Endodermal cell (in vitro differentiated cells): ENCODE measurements at places on chromosomes 13 and 19.

- no peak overlapping the region for H3K27ac ChIP-seq
- peaks cover 5% of the 10 kb centered on the region for H3K36me3 ChIP-seq
- H3K4me3 ChIP-seq = no peak overlapping the region
- peaks cover 5% of the 10 kb centered on the region for H3K27me3 ChIP-seq
These were observed 8.2 kb downstream of the REX1BD start for GRCh38 chr19:18596752-18597157.

DNA sequence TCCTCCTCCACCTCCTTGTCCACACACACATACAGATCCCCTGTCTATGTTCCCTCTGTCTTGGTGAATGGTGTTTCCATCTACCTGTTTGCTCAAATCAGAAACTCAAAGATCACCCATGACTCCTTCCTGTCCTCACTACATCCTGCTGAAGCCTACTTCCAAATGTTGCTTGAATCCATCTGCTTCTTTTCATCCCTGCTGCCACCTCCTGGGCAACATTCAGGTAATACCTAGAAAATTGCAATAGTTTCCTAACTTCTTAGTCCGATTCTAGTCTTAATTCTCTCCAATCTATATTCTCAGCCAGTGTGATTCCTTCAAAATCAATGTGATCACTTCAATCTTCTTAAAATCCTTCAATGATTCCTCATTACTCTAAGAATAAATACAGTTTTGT is 155.5 kb upstream of the STARD13 start:
- no peaks in the 10 kb centered on the region for H3K4me1 ChIP-seq
- peak; percentile 64 for DNase-seq
- H3K27ac ChIP-seq = no peak overlapping the region

DNA sequence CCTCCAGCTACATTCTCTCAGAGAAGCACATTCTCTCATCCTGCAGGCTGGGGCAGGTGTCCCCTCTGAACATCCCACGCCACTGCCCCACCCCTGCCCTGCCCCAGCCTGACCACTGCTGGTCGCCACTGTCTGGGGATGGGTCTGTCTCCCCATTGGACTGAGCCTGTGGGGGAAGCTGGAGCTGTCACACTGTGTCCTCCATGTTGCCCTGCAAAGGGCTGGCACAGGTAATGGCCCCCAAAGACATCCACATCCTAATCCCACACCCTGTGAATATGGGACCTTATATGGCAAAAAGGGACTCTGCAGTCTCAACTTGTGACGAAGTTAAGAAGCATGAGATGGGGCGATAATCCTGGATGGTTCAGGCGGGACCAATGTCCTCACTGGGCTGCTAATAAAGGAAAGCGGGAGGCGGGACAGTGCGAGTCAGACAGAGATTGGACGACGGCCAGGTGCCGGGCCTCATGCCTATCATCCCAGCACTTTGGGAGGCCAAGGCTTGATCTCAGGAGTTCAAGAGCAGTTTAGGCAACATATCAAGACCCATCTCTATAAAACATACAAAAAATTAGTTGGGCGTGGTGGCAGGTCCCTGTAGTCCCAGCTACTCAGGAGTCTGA is 9.1 kb downstream of the AP2S1 start:
- H3K36me3 ChIP-seq = peaks cover 67% of the 10 kb centered on the region
- H3K27me3 ChIP-seq = no peaks in the 10 kb centered on the region
- H3K4me3 ChIP-seq = no peak overlapping the region
- H3K27ac ChIP-seq = no peak overlapping the region
- no peaks in the 10 kb centered on the region for H3K4me1 ChIP-seq

DNA sequence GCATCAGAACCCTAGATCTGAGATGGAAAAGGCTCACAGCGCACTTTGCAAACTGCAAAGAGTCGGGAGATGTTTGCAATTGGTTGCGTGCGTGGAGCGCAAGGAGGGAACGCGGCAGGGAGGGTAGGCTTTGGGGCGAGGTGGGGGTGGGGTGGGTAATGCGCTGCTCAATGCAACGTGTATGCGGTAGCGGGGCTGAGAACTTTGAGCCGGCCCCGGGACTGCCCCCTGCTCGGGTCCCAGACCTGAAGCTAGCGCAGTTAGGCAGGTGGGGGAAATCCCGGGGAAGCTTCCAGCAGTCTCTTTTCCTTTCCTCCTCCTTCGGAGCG is 971 bp downstream of the FOSB start:
- H3K4me1 ChIP-seq = no peaks in the 10 kb centered on the region
- peak overlapping the region; percentile 92 for H3K4me3 ChIP-seq
- DNase-seq = no peak

DNA sequence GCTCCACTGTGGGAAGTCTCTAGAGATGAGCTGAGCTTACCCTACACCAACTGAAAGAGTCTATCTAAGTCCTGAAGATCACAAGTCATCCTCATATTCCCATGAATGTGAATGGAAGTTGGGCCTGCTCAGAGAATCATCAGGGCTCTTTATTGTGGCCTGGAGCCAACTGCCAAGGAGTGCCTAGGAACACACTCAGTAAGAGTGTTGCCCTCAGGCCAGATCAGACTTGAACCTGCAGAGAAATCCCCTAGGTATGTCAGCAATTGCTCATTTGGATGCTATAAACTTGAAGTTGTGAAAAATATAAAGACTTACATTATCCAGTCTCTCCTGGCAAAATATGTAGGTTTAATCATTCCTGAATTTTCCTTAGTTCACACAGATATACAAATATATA is 1070.2 kb downstream of the EFNB2 start:
- no peak for DNase-seq
- no peak overlapping the region for H3K27ac ChIP-seq
- H3K27me3 ChIP-seq = peaks cover 28% of the 10 kb centered on the region
- H3K4me3 ChIP-seq = no peak overlapping the region

- H3K36me3 ChIP-seq = no peaks in the 10 kb centered on the region
- H3K27me3 ChIP-seq = no peaks in the 10 kb centered on the region
- H3K4me1 ChIP-seq = peaks cover 19% of the 10 kb centered on the region
- DNase-seq = peak; percentile 49
- peak overlapping the region; percentile 48 for H3K27ac ChIP-seq
- no peak overlapping the region for H3K4me3 ChIP-seq
These were observed 183.5 kb upstream of the TSC22D1 start for GRCh38 chr13:44759384-44760360.

GRCh38 chr13:106061781-106062180 is 473.7 kb downstream of the EFNB2 start:
- H3K36me3 ChIP-seq = no peaks in the 10 kb centered on the region
- no peaks in the 10 kb centered on the region for H3K27me3 ChIP-seq
- H3K27ac ChIP-seq = no peak overlapping the region

GRCh38 chr13:45225370-45225769 is 24.5 kb upstream of the KCTD4 start:
- no peak overlapping the region for H3K4me3 ChIP-seq
- no peak overlapping the region for H3K27ac ChIP-seq
- H3K4me1 ChIP-seq = no peaks in the 10 kb centered on the region
- H3K36me3 ChIP-seq = no peaks in the 10 kb centered on the region
- no peak for DNase-seq
- no peaks in the 10 kb centered on the region for H3K27me3 ChIP-seq

DNA sequence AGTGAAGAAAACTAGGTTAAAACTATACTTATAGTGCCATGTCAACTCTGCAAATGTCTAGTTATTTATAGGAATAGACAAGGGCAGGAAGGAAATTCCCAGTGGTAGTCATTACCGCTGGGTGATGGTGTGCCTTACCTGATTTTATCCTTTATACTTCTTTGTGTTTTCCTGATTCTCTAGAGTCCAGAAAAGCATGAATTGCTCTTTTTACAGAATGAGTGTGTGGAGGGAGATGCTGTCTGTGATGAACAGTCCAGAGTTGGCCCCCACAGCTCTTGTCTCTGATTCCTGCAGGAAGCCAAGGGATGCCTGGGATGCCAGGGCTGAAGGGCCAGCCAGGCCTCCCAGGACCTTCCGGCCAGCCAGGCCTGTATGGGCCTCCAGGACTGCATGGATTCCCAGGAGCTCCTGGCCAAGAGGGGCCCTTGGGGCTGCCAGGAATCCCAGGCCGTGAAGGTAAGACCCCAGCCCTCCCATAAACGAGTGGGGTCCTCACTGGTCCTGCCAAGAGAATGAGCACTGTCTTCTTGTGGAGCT is 83.7 kb downstream of the RAB20 start:
- no peaks in the 10 kb centered on the region for H3K27me3 ChIP-seq
- peaks cover 92% of the 10 kb centered on the region for H3K36me3 ChIP-seq

- no peaks in the 10 kb centered on the region for H3K4me1 ChIP-seq
- H3K36me3 ChIP-seq = peaks cover 64% of the 10 kb centered on the region
- no peaks in the 10 kb centered on the region for H3K27me3 ChIP-seq
- H3K4me3 ChIP-seq = no peak overlapping the region
- H3K27ac ChIP-seq = no peak overlapping the region
These were observed 12.6 kb downstream of the LSM4 start for GRCh38 chr19:18310118-18310909.

DNA sequence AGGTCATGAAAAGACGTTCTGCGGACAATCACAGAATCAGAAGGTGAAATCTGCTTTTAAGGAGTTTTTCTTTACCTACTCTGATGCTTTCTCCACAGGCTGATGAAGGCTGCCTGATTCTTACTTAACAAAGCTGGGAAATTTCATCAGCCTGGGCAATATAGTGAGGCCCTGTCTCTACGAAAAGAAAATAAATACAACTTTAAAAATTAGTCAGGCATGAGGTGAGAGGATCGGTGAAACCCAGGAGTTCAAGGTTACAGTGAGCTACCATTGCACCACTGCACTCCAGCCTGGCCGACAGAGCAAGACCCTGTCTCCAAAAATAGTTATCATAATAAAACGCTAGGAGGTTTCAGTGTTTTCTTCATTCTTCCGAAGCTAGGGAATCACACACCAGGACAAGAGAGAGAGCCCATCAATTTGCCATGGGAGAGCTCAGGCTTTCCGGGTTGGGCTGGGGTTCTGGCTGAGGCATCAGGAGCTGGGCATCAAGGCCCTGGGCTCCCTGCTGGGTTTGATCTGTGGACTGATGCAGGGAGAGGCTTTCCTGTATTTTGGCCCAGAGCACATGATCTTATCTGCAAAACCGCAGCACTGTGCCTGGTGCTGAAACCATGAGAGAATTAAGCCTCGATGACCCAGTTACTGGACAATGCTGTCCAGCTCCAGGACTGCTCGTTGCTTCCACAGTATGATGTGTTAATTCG is 25.1 kb upstream of the CEBPG start:
- peak; percentile 23 for DNase-seq
- H3K27me3 ChIP-seq = peaks cover 20% of the 10 kb centered on the region
- no peak overlapping the region for H3K4me3 ChIP-seq
- no peak overlapping the region for H3K27ac ChIP-seq

DNA sequence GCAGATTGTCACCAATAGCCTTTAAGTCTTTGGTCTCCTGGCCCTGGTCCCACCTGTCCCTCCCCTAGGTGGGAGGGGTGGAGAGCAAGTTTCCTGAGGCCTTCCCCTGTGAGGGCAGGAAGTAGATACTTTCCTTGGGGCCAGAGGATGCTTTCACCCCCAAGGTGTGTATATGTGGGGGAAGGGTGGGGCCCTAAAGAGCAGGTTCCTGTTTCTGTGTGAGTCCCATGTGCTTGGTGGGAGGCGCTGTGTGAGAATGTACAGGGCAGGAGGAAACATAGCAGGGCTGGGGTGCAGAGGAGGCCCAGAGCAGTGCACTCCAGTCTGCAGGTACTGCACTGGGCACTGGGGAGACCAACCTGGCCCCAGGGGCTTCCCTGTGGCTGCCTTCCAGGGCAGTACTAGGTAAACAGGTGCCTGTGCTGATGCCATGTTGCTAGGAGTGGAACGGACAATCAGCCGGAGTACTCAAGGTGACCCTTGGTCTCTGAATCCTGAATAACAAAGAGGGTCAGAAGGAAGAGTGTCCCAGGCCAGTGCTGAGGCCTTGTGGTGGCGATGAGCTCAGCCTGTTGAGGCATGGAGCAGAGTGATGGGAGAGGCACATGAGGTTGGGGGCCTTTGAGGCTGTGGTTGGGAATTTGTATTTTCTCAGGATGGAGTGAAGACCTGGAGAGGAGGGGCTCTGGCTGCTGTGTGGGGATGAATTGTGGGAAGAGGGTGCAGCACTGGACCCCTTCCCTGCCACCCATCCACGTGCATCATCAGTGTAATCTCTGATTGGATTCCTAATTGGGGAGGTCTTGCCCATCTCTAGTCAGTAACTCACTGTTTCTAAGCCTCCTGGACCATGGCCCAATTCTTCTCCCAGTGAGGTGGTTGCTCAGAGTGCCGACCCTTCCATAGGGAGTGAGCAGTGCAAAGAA is 5.1 kb downstream of the EGLN2 start:
- DNase-seq = peak; percentile 66
- H3K27me3 ChIP-seq = no peaks in the 10 kb centered on the region
- no peak overlapping the region for H3K27ac ChIP-seq
- peaks cover 29% of the 10 kb centered on the region for H3K4me1 ChIP-seq

DNA sequence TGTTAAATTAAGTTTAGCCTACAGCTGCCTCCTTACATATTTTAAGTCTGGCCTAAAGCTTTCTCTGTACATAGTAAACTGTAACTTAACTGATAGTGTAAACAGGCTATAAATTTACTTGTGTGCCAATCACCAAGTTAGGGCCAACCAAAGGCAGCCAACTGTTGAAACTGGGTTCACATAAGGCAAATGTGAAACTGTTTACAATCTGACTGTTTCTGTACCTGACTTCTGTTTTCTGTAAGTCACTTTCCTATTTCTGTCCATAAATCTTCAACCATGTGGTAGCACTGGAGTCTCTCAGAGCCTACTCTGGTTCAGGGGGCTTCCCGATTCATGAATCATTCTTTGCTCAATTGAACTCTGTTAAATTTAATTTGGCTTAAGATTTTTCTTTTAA is 103.1 kb downstream of the RAP2A start:
- no peak overlapping the region for H3K4me3 ChIP-seq
- DNase-seq = no peak
- no peaks in the 10 kb centered on the region for H3K36me3 ChIP-seq
- no peak overlapping the region for H3K27ac ChIP-seq

DNA sequence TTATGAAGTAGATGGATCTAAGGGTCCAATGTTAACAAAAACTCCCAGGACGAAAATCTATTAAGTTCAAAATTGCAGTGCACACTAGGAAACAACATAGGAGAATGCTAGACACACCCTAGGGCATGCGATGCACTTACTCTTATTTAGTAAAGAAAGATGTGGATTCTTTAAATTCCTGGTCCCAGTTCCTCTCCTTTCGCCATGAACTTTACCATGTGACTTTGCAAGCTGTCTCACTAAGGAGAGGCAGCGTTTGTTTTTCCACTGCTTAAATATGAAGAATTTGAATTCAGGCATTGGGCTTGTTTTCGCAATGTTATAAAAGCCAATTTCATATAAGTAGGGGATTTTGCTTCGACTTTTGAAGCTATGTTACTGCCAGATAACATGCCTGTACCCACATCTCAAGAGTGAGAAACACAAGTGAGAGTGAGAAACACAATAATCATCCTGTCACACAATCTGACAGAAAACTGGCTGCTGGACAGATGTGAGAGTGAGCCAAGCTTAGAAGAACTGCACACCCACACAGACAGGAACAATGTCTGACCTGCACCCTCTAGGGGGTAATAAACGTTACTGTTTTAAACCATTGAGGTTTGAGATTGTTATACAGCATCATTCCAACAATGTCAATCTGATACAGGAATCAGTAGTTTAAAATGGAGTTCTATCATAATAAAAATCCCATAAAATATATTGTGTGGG is 1308.4 kb downstream of the SLITRK5 start:
- no peak for DNase-seq
- no peak overlapping the region for H3K4me3 ChIP-seq
- H3K36me3 ChIP-seq = no peaks in the 10 kb centered on the region
- H3K27me3 ChIP-seq = peaks cover 10% of the 10 kb centered on the region
